ENCODE measurements at places on chromosomes 5 and 9.

DNA sequence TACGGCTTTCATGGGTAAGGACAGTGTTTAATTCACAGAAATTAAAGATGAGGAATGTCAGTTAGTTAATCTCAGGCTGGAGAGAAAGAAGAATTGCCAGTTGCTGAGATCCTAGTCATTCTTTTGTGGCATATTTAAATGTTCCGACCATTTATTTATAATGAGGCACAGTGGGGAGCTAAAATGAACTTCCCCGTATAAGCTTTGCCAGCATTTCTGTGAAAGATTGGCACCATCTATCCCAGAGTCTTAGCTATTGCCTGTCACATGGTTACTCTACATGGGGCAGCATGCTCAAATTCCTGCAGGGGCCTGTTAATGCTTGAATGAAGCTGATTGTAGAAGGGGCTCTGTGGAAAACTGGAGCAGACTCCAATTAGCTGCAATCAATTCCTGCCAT lies 314.1 kb downstream of the PRELID2 start:
- DNase-seq: no peak

DNA sequence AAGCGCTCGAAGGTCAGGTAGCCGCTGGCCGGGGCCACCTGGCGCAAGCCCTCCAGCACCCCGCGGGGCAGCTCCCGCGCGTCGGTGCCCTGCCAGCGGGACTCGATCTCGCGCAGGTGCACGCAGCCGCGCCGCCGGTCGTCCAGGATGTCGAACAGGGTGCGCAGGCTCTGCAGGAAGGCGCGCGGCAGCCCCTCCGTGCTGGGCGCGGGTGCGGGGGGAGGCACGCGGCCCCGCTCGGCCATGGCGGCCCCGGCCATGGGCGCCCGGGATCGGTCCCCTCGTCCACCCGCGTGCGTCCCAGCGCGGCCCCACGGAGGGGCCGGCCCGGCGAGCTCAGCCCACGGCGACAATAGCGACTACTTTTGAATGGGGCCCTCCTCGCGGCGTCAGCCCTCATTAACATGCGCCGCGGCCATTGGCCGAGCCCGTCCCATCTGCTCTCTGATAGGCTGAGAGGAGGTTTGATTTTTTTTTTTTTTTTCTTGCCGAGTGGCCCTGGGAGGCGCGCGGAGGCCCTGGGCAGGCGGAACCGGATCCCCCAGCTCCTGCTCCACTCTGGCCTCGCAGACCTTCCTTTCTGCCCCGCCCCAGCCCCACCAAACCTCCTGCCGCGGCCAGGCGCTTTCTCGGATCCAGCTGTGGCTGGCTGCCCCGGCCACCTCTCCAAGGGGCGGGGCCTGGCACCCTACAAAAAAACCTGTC lies at the start of gene SAPCD2:
SAPCD2 (minus strand) TSS at position 357 of the 705 bp plus-strand sequence; CDS start at position 260, 97 bp downstream.
- peak; percentile 86 for DNase-seq

GRCh38 chr5:160271396-160271795 lies 41.0 kb downstream of the CCNJL start:
- DNase-seq: peak; percentile 52

DNA sequence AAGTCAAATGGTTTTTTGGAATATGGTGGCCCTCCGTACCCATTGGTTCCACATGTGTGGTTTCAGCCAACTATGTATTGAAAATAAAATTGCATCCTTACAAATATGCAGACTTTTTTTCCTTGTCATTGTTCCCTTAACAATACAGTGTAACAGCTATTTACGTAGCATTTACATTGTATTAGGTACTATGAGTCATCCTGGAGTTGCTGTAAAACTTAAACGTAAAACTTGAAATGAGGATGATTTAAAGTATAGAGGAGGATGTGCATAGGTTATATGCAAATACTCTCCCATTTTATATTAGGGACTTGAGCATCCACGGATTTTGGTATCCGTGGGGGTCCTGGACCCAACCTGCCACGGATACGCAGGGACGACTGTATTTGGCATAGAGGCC lies 16.3 kb downstream of the SDHA start:
- no peak for DNase-seq

- DNase-seq: no peak
These were observed 17.5 kb upstream of the ROPN1L start for GRCh38 chr5:10424124-10424731.

- no peak for DNase-seq
These were observed 86.0 kb downstream of the KDM4C start for GRCh38 chr9:6843742-6844141.

DNA sequence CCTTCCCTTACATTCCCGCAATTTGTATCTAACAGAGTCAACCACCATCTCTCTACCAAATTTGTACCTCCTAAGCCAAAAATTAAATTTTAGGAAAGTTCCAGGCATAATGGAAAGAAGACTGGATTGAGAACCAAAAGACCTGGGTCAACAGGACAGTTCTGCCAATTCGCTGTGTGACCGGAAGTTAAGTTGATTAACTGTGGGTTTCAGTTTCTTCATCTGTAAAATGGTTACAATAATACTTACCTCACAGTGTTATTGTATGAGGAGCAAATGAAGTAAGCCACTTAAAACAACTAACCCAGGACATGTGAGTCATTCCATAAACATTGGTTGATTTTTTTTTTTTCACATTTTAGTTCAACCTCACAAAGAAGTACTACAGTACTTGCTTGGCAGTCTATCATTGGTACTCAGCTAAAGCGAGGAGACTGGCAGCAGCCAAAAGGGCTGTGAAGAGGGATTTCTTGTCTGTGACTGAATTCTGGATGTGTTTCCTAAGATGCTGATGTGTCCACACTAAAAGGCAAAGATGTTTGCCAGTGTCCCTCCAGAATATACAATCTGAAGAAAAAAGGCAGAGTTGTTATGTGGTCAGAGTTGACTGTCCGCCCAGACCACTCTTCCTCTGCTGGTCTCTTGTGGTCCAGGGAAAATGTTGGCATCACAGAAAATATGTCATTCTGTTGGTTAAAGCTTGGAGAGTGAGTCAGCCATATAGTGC lies 198.6 kb downstream of the TLE1 start:
- DNase-seq: peak; percentile 40

GRCh38 chr5:58918021-58918729 lies 335.3 kb downstream of the RAB3C start:
- DNase-seq: no peak

GRCh38 chr5:125269926-125270325 lies 523.5 kb upstream of the ZNF608 start:
- DNase-seq: no peak

DNA sequence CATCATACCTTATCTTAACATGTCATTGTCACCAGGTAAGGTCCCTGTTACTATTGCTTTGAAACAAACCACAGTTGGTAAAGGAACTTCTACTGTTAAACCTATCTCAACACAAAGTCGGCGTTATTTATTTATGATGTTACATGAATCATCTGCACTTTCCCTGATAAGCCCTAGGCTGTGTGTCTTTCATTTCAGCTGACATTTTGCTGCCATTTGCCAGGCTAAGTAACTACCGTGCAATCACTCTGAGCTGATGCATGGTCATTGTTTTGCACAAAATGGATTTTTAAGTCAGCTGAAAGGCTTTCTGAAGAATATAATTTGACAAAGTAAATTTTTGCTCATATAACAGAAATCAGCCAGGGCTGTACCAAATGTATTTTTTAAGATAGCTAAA lies 546.5 kb downstream of the ZNF608 start:
- no peak for DNase-seq

- no peak for DNase-seq
These were observed 1977.7 kb upstream of the CDH9 start for GRCh38 chr5:29016067-29016466.

DNA sequence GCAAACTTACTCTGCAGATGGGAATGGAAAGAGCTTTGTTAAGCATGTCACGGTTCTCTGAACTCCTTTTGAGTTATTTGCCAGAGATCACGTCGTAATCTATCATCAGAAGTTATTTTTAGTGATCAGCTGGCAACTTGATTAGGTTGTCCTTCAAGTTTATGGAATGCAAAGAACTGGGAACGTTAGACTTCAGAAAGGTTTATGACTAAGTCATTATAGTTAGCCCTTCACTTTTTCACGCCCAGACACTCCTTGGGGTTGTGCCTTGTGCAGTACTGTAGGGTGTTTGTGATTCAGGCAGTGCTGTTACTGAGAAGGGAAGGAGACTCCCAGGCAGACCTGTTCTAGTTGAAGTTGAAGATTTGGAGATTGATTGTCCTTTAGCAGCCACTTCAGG lies 26.8 kb upstream of the PHF2 start:
- no peak for DNase-seq

- DNase-seq: no peak
These were observed 4.2 kb downstream of the SERINC5 start for GRCh38 chr5:80251636-80252035.

DNA sequence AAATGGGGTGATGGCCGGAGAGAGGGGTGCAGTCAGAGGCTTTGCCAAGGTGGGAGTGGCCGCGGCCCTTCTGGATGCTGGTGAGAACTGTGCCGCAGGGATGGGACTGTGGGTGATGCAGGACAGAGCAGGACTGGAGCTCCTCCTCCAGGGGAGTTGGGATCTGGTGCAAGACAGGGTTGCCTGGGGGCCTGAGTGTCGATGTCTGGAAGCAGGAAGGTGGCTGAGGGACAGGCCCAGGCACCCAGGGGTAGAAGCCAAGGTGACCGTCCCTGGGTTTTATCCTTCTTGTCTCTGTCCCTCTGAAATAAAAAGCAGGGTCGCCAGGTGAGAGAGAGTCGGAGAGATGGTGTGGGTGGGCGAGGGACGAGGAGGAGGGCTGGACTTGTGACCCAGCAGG lies 89.1 kb upstream of the IER5L start:
- no peak for DNase-seq

- peak; percentile 86 for DNase-seq
These were observed 51.7 kb upstream of the SEMA6A start for GRCh38 chr5:116626272-116626723.

- DNase-seq: peak; percentile 87
These were observed 67.1 kb upstream of the GGTA1 start for GRCh38 chr9:121566481-121567465.

- peak; percentile 67 for DNase-seq
These were observed 1.4 kb upstream of the ENC1 start for GRCh38 chr5:74641735-74642542.

DNA sequence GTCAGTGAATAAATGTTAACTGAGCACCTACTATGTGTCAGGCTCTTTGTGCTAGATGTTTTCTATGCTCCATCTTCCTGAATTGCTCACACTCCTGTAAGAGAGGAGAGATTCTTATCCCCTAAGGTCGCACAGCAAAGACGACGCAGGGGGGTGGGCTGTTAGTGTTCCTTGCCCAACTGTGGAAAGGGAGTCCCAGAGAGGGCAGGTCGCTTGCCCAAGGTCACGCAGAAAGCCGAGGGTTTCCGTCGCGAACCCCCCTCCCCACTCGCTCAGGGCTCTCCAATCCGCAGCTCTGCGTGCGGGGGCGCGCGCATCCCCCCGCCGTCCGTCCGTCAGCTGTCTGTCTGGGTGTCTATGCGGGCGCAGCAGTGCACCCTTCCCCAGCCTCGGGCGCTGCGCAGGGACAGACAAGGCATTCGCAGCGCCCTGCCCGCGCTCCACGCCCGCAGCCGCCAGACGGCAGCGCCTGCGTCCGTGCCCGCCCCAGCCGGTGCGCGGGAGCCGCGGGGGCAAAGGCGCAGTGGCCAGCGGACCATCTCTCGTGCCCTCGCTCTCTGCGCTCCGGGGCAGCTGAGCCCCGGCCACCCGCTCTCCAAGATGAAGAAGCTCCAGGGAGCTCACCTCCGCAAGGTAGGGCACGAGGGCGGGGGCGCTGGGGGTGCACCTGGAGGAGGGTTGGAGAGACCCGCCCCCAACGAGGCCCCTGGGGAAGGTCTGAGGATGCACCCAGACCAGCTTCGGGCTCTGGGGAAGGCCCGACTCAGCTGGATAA lies at the start of gene SLC6A7:
SLC6A7 (plus strand) TSS at position 335 of the 775 bp plus-strand sequence; CDS start at position 601, 266 bp downstream.
- no peak for DNase-seq

- no peak for DNase-seq
These were observed 757 bp downstream of the SAPCD2 start for GRCh38 chr9:137069508-137070091.

GRCh38 chr9:137318602-137319001 lies 16.5 kb upstream of the NRARP start:
- DNase-seq: no peak

DNA sequence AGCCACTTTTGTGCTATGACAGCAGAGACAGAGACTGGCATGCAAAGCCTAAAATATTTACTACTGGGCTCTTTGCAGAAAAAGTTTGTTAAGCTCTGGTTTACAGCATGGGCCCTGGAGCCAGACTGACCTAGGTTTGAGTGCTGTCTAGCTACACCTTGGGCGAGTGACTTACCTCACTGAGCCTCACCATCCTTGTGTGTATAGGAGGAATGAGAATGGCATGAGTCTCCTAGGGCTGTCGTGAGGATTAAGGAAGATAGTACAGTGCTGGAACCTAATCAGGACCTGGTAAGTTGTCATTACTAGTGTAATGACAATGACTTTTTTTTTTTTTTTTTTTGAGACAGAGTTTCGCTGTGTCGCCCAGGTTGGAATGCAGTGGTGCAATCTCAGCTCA lies 65.2 kb downstream of the MSX2 start:
- no peak for DNase-seq

DNA sequence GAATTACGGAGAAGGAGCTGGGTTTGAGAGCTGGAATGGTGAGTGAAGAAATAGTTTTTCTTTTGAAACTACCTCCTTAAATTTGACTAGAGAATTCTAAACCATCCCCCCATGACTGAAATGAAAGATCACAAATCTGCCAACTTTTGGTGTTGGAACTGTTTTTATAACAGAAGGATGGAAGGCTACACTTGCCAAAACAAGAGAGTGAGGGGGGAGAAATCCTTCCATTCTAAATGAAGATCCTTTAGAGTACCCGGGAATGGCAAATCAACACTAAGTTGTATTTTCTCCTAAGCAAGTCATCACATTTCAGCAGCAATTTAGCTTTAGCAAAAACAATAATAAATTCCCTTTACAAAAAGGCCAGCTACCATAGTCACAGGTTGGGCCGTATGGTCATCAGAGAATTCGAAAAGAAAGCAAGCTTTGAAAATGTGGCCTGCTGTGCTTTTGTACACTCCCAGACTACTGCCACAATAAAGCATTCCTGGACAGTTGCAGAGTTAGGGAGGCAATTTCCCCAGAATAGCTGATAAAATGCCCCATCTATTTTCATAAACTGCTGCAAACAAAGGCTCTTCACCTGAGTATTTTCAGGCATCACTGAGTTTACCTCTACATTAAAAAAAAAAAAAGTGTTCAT lies 25.0 kb upstream of the FREM1 start:
- DNase-seq: no peak

- DNase-seq: no peak
These were observed 141.4 kb downstream of the TRIO start for GRCh38 chr5:14284392-14285148.

All from left hindlimb (tissue), 1 donor.